Naive thymus-derived CD4-positive, alpha-beta T cell (primary cell): ENCODE measurements at places on chromosomes 3 and 15. TPM values are rescaled to one million over a fixed set of nuclear protein-coding genes. Genes with fewer than 3 reads are reported as not detected.

Gene EPHA6
- total RNA-seq: not detected

- DNase-seq: no peak
Observed at GRCh38 chr3:128508852-128509251, 15.9 kb upstream of the GATA2 start.

DNA sequence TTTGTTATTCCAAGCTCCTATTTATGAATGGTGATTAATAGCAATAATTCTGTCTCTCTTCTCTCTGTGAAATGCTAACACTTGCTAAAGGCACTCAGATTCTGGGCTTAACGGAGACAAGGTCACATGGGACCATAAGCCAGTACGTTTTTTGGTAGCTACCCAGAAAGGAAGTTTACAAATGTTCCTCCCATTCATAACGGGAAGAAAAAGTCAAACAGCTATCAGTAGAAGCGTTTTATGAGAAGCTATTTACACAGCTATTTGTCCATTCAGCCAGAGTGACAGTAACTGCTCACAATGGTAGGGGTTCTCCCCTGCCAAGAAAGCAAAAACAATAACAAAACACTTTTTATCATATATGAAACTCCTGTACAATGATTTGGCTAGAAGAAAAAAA is 51.5 kb downstream of the ZMAT3 start:
- DNase-seq: no peak

- DNase-seq: no peak
Observed at GRCh38 chr3:46929324-46929723, 47.2 kb downstream of the CCDC12 start.

Gene CDC25A
- total RNA-seq: not detected

DNA sequence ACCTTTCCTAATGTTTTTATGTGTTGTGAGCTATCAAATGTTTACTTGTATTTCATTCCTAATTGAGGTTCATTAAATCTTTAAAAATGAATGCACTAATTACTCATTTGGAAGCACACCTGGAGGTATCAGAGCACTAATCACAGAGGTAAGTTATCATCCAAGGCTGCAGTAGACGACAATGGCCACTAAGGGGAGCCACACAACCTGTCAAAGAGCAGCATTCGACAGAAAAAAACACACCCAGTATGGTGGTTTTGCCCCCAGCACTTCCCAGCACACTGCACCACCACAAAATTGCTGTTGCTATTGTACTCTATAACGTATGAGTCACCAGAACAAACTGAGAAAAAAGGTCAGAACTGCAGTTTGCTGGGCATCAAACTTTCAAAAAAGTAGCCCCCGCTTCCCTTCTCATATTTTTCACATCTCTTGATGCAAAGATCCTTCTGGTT is 205.9 kb upstream of the IGF1R start:
- peak; percentile 52 for DNase-seq

DNA sequence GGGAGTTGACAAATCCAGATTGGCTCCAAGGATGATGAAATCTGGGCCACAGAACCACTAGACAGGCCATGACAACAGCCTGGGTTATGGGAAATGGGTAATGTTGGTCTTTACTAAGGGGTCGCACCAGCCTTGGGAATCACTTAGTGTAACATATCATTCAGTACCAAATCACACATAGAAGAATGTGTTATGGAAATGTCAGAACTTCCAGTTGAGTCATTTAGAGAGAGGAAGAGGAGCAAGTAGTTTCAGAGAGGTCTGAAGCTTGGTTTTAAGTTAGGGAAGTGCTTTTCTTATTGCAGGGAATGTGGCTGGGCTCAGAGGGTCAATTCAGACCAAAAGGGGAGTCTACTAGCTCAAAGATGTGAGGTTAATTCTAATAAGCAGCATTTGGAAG is 241.6 kb upstream of the ZPLD1 start:
- DNase-seq: no peak

DNA sequence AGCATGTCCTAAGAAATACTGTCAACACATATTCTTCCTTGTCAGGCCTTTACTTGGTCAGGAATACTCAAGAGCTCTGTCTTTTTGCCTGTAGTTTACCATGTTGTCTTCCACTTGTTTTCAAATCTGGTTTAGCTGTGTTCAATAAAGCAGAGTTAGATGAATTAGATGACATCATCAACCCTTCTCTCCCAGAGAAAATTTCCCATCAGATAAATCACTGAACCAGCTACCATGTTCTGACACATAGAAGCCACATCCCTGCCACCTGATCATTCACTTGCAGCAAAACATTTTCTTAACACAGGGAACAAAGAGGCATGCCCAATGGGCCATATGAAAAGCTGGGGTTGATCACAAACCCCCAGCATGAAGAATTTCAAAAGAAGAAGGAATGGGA is 42.1 kb downstream of the TERC start:
- no peak for DNase-seq

DNA sequence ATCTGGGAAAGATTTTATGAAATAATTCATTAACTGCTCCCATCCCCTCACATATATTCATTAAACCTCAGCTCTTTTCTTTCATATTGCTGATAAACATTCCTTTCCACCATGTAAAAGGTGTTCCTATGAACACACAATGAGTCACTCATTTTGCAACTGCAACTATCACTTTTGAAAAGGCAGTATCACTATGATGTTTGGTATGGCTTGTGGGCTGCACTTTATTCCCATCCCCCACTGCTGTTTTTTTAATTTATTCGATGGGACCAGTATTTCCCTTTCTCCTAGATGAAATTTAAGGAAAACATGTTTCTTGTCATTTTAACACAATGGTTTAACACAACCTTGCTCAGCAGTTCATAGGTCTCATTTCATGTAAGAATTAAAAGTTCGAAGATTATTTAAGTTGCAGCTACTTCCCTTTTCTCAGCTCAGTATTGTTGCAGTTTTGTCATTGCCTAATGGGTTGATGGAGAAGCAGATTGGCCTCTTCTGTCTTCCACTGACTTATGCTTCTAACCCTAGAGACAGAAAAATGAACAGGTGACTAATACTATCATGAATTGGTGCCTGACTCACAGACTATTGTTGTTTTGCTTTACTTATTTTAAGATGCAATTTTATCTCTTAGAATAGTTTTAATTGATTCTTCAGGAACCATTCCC is 280.3 kb downstream of the ZPLD1 start:
- DNase-seq: no peak

DNA sequence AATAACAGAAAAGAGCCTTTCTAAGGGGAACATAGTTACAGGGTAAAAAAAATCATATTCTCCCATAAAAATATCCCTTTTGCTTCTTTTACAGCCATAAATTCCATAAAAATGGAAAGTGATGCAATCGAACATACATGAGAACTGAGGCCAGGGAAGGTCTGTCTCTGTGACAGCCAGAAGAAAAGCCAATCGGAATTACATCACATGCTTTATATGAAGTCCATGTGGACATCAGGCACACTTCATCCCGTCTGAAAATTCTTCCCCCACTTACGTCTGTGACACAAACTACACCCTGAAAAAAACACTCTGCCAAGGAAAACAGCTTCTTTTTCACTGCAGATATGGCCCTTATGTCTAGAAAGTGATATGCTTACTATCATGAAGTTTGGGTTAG is 323.5 kb downstream of the ERC2 start:
- no peak for DNase-seq

Gene GOLGA8S
- 0.61 TPM for total RNA-seq

- no peak for DNase-seq
Observed at GRCh38 chr3:126028096-126028495, 55.8 kb downstream of the SLC41A3 start.

Gene CACNA2D2
- 0.97 and 1.1 TPM in 2 replicates for total RNA-seq

DNA sequence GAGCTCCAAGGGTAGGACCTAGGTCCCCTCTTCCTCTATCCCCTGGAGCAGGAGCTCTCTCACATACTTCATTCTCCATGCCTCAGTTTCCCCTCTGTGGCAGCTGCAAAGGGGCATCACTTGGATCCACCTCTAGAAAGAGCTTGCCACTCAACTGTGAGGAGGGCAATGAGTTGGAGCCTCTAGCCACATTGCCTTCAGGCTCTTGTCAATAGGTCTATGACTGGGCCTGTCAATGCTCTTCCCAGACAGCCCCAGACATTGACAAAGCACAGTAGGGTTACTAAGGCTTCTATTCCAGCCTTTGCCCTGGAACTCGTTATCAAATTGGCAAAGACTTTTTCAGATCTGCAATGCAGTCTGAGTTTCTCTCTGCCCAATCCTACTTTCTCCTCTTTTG is 4.4 kb upstream of the VIPR1 start:
- DNase-seq: no peak

Gene HDC
- total RNA-seq: 81.2 TPM

Gene TNFAIP8L3
- not detected for total RNA-seq

- DNase-seq: no peak
Observed at GRCh38 chr3:146157325-146158060, 3.5 kb downstream of the PLOD2 start.

DNA sequence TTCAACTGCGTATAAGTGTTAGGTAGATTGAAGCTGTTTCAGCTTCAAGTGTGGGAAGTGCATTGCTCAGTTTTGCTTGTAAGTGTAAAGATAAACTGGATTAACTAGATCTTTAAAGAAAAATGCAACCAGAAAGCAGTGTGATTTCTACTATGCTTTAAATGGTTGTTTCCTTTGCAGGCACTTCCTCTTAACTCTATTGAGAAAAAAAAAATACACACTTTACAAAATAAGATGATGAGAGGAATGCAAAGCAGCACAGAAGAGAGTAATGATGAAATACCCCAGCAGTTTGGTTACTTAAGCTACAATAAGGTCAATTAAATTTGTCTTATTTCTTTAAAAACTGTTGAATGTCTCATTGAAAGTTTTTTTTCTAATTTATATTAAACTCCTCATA is 40.8 kb downstream of the DPH6 start:
- DNase-seq: no peak

DNA sequence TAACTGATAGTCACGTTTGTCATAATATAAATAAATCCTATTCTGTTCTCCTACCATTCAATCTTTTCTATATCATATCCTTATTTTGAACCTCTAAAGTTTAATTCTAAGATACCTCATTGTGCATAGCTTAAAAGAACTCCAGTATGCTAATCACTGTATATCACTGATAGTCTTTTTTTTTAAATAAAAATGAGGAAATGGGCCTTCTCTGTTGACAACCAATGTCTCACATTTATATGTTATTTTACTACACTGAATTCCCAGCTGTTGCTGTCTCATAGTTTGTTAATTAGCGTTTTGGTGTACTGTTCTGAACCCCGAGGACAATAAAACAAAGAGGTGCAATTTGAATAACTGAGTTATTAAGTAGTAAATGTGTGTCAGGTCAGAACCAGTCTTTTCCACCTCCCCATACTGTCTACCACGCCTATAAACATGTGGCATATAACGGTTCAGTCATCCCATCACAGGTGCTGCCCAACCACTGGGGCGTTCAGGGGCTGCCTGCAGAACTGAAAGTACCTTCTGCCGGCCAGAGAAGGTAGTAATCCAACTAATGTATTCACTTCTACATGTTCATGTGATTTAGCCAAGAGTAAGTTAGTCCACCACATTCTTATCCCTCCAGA is 14.9 kb downstream of the CBLB start:
- DNase-seq: no peak
